HuH-7.5 (cell line): ENCODE measurements at places on chromosomes 13 and 19.
A peak's percentile ranks its signal among the peaks of the same experiment; 100 is the strongest.

DNA sequence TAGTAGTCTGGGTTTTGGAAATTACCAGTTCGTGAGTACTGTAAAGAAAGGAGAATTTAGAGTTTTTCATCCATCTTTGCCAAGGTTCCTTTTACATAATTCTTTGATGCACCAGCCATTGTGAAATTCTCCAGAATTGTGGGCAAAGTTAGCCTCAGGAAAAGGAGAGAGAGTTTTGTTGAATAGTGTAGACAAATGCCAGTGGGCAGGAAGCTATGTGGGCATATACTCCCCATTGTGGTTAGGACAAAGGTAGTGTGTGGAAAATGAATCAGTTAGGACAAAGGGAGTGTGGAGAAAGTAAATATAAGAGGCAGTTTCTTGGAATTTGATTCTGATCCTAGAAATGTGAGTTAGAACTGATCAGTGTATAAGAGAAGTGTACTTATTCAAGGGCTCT lies 67.9 kb downstream of the PCCA start:
- DNase-seq: no peak

DNA sequence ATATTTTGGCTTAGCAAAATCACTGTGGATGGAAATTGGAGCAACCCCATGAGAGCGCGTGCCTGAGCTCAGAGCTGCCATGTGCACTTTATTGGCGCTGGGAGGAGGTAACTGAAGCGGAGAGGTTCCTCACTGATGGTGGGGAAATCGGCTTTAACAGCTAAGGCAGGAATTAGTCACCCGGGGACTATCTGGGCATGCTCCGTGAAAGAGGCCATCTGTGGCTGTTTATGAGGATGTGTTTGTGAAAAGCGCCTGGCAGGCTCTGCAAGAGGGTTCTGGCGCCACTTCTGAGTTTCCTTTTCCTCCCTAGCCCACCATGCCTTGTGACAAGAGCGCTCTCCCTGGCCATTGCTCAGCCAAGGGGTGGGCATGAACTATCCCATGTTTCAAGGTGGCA lies 815.6 kb downstream of the UQCRFS1 start:
- DNase-seq: no peak

DNA sequence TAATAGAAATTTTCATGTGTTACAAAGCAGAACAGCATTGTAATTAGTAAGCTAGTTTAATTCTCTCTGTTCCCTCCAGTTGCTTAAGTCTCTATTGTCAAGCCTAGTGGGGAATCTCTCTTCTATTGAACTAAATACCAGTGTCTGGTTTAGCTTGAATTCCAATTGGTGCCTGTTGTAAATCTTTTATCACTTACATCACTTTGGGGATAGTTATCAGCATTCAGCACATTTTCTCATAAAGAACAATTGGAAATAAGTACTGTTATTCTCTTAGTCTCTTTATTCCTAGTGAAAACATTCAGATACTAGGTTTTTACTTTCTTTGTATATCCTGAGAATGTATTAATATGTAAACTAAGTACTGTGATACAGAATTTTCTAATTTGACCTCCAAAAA lies 25.2 kb downstream of the IPO5 start:
- no peak for DNase-seq

- DNase-seq: no peak
These were observed 24.5 kb downstream of the DIAPH3 start for GRCh38 chr13:60139272-60139671.

GRCh38 chr19:18850471-18851375 lies 19.0 kb downstream of the UPF1 start:
- no peak for DNase-seq

- DNase-seq: peak; percentile 15
These were observed 560 bp downstream of the NDUFA7 start for GRCh38 chr19:8320564-8321066.

DNA sequence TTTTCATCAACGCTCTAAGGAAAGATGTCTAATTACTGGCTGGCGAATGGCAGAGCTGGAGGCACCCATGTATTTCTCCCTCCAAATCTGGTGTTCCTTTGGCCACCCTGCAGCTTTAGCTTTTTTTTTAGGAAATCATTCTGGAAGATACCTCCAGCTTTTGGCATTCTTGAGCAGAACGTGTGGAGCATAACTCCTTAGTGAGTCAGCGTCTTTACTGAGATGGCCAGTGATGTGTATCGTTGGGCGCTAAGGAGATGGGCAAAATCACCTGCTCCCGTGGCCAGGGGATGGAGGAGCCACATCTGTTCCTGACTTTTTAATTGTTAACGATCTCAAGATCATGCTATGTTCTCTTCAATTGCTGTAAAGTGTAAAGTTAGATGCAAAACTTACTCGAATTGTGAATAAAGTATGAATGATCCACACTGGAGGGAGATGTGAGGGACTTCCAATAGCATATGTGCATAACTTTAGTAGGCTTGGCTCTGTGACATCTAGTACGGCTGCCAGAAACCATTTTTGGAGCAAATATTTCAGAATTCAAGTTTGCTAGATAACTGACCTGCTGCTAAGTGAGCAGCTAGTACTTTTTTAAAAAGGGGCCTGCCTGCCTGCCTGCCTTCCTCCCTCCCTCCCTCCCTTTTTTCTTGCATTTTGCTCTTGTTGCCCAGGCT lies 24.4 kb upstream of the C1QTNF9 start:
- DNase-seq: no peak

DNA sequence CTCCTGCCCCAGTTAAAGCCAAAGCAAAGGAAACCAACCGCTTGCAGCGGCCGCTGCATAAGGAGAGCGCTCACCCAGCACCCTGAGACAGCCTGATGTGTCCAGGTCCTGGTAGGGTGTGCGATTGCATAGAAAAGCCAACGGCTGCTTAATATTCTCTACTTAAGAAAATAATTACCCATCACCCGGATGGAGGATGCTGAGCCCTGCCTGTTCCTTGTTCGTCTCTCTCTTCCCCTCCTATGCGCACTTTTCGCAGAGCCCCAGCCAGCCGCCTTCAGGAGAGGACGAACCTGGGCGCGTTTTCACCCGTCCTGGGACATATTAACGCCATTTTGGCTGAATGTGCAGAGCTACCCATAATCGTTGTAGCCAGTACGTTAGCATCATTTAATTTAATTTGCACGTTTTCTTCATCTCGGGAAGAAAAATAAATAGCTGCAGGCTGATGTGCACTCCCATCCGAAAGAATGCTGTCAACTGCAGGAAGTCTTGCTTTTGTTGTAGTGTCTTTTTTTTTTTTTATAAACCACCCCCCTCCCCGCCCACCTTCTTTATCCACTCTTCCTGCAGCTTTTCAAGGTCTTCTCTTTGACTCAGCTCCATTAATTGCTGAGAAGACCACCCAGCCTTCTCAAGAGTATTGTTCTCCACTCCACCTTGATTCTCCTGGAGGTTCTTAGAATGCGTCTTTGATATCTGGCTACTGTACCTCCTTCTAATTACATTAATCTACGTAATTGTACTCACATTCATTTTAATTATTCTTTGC lies 214.5 kb downstream of the TEX29 start:
- DNase-seq: no peak

DNA sequence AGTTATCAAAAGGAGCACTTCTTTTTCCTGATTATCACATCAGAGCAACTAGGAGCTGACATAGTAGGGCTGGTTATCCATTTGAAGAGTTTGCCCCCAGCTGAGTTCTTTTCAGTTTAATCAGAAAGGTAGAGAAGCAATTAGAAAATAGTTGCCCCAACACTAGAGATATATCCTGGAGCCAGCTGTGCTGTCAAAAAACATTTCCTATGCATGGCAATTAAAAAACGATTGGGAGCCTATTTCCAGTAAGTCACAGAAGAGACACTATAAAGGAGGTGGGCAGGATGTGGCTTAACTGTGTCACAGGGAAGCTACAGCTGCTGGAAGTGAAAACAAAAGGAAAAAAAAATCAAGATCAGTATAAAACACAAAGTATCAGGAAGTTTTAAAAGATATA lies 155.7 kb upstream of the SLITRK1 start:
- no peak for DNase-seq

GRCh38 chr19:17450264-17451075 lies 2.0 kb upstream of the TMEM221 start:
- no peak for DNase-seq

- peak; percentile 52 for DNase-seq
These were observed 751 bp downstream of the ZNF584 start for GRCh38 chr19:58409010-58409790.

- DNase-seq: peak; percentile 84
These were observed 3.2 kb downstream of the CRLF1 start for GRCh38 chr19:18603255-18603957.

- DNase-seq: peak; percentile 66
These were observed 2.1 kb downstream of the SEMA6B start for GRCh38 chr19:4557144-4557970.

DNA sequence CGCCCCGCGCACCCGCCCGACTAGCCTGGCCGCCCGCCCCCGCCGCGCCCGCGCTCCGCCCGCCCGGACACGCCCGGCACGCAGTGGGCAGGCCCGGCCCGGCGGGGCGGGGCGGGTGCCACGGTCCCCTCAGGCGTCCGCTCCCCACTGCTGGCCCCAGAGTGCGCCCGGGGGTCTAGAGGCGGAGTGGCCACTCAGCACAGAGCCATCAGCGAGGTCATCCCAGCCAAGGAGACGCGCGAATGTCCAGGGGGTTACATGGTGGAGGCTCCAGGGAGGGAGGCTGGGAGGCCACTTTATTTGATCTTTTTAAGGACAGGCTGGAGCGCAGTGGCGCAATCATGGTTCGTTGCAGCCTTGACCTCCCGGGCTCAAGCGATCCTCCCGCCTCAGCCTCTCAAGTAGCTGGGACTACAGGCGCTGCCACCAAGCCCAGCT lies 236 bp upstream of the TINCR start:
- no peak for DNase-seq

DNA sequence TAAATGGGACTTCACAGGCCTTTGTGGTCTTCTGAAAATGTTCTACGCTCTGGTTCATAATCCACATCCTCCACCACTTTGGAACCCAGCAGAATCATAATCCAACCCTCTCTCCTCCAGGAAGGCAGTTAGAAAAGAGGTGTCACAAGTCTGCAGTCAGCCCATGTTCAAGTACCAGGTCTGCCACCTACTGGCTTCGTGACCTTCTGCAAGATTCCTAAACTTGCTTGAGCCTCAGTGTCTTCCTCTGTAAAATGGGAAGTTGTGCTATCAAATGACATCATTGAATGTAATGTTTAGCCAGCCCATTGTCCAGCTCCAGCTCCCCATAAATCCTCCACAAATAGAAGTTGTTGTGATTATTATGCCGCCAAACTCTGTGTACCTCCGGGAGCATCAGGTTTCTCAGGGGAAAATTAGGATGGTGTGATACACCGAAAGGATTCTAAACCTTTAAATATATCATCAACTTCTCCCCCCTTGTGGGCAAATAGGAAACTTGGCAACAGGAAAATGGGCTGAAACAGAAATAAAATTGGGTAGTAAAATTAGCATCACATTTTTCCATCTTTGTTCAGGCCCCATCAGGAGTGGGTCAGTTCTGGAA lies 109.7 kb downstream of the NUFIP1 start:
- DNase-seq: no peak

GRCh38 chr13:113939129-113939943 lies 34.5 kb downstream of the C13orf46 start:
- no peak for DNase-seq

- DNase-seq: no peak
These were observed 8.4 kb upstream of the ZNF554 start for GRCh38 chr19:2811221-2811722.

- no peak for DNase-seq
These were observed 16.6 kb downstream of the DDX39A start for GRCh38 chr19:14402332-14403144.

DNA sequence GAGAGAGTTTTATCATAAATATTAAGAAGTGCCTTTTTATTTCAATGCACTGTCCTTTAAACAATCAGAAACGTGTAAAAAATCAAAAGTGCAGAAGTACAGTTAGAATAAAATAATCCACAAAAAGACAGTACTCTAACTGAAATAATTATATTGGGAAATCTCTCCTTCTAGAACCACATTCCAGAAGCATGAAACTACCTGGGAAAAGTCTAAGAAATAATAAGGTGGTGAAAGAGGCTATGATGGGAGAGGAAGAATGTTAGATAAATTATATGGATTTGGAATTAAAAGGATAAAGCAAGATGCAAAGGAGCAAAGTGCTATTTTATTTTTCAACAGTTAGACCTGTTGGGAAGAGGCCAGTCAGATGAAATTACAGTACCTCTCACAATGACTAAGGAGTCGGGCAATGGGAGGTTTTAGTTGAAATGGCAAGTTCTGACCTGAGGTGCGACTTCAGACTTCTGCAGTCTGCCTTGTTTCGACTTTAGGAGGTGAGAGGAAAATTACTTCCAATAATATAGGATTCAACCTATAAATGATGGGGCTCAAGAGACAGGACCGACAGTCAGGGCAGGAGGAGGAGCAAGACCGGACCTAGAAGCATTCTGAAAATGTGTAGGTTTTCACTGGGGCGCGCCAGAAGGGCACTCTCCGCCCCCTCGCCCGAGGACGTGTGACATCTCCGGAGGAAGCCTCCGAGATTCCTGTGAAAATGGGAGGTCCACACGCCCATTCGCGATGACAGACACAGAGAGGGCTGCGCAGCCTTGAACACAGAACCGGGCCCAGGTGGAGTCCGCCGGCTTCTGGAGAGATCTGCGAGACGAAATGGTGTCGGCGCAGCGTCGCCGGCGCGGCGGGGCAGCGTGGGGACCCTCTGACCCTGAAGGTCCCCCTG lies 717 bp downstream of the SPRYD7 start:
- peak; percentile 28 for DNase-seq

DNA sequence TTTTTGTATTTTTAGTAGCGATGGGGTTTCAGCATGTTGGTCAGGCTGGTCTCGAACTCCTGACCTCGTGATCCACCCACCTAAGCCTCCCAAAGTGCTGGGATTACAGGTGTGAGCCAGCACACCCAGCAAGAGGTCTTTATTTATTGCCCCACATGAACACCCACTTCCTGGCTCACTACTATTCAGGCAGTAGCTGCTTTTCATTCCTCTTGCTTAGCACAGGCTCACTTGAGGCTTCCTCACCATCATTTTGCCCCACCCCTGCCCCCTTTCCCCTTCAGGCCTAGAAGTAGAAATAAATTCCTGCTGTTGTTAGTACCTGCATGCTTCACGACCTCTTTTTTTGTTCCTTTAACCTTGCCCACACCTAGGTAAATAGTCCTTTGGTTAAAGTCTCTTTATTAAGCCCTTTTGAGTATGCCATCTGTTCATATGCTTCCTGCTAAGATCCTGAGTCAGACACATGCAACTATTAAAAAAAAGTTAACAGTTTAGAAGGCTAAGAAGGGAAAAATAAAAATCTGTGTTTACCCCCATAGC lies 33.5 kb upstream of the ITM2B start:
- DNase-seq: no peak

DNA sequence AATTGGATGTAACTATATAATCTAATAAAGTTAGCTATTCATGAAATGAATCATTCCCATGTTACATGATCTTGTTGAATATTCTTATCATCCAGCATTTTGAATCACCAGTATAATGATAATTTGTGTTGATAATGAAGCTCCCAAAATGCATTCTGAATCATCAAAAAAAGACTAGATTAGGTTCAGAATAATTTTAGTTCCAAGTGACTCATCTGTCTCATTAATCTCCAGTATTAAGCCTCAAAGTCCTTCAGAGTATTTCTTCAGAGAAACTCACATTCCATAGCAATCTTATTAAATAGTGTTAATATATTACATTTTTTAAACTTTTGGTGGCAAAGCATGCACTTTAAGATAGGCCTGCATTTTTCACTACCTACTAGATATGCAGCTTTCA lies 207.5 kb downstream of the SLITRK5 start:
- no peak for DNase-seq

- no peak for DNase-seq
These were observed 7.4 kb upstream of the IGFL1 start for GRCh38 chr19:46221981-46222610.

GRCh38 chr13:85719749-85720148 lies 79.5 kb downstream of the SLITRK6 start:
- DNase-seq: no peak
